ENCODE measurements at places on chromosomes 2 and 18.

GRCh38 chr2:239106314-239106908, 258.5 kb downstream of the TWIST2 start:
- DNase-seq = peak; percentile 57

GRCh38 chr18:52553441-52553840, 213.4 kb downstream of the DCC start:
- DNase-seq = no peak

DNA sequence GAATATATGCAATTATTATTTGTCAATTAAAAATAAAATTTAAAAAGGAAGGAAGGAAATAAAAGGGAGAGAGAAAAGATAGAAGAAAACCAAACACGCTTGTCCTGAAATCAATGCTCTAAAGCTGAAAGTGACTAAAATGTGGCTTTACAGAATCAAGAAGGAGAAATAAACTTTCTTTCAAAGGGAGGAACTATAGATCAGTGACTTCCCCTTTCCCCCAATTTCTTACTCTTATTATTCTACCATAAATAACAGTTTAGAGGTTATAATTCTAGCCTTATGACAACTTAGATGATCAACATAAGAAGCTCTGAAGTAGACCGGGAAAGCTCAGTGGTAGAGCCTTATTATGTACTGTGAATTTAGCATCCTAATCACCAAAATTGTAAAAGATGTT, 122.5 kb downstream of the ARHGAP15 start:
- DNase-seq = no peak

- DNase-seq = no peak
Measured at GRCh38 chr2:28142386-28142785, 250.3 kb upstream of the FOSL2 start.

Measured in RKO (cell line).